ENCODE measurements at places on chromosomes 13 and 19.

GRCh38 chr19:33340991-33341390 lies 32.5 kb upstream of the CEBPG start:
- no peak for DNase-seq

GRCh38 chr13:97491452-97491851 lies 57.5 kb downstream of the RAP2A start:
- DNase-seq: no peak

- no peak for DNase-seq
Measured at GRCh38 chr13:23866420-23867026, 22.7 kb downstream of the MIPEP start.

- DNase-seq: no peak
Measured at GRCh38 chr19:41897820-41898219, 14.8 kb downstream of the ARHGEF1 start.

GRCh38 chr13:90568165-90568564 lies 779.3 kb upstream of the MIR17HG start:
- DNase-seq: no peak

DNA sequence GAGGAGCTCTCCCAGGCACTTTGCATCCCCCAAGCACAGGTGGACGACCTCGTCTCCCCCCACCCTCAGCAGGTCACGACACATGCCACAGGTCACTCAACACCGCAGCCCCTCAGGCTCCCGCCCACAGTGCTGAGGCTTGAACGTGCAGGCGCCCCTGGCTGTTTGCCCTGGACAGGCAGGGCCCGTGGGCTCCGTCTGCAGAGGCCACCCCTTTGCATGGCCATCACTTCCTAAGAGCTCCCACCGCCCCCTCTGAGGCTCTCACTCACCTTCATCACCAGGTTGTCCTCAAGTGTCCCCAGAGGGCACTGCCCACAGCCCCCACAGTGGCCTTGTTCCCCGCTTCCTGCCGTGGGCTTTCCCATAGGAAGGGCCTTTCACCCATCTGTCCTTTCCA lies 132.1 kb upstream of the MCF2L start:
- no peak for DNase-seq

- peak; percentile 70 for DNase-seq
Measured at GRCh38 chr19:8209462-8210378, 550 bp downstream of the CERS4 start.

DNA sequence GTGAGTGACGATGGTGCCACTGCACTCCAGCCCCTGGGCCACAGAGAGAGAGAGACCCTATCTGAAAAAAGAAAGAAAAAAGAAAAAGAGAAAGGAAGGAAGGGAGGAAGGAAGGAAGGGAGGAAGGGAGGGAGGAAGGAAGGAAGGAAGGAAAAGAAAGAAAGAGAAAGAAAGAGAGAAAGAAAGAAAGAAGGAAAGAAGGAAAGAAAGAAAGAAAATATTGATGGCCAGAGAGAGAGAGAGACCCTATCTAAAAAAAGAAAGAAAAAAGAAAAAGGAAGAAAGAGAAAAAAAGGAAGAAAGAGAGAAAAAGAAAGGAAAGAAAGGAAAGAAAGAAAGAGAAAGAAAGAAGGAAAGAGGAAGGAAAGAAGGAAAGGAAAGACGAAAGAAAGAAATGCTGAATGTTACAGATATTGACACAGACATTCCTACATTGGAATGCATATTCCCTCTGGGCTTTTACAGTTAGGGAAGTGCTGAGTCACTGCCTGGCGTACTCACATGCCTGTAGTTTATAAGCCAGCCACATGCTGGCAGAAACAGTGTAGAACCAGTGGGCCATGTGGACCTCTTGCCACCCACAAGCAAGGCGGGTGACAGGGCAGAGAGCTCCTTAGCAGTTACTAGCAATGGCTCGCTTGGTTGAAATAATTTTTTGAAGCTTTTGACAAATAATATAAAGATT lies 34.6 kb upstream of the SLC46A3 start:
- DNase-seq: no peak

DNA sequence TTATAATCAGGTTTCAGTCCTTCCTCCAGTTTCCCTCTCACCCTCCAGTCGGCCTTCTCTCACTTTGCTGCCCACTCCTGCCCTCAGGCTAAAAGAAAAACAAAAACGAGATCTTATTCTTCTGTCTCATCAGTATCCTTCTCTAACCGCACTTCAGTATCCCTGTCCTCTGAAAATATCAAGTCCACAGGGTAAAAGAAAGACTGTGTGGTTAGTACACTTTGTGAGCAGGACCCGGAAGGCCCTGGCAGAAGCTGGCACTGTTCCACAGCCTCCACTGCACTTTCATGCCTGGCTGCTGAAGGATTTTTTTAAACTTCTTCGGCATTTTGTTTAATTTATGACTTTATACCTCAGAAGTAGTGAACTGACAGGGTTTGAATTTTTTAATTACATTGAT lies 51.8 kb downstream of the TM9SF2 start:
- DNase-seq: no peak

DNA sequence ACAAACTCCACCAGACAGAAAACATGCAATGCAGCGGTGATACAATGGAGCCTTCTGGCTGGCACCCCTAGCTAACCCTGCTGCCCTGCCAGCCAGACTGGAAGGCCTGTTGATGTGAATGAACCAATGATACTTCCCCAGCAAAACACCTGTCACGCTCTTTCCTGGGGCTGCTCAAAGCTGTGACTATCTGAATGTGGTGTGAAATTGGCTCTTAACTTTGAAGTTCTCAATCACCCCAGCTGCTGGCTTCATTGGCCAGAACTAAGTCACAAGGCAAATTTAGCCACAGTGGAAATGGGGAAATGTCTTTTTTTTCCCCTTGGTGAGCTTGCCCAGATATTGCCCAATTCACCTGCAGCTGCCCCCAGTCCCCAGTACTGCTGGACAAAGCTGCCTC lies 147.3 kb downstream of the SLC7A1 start:
- DNase-seq: no peak

DNA sequence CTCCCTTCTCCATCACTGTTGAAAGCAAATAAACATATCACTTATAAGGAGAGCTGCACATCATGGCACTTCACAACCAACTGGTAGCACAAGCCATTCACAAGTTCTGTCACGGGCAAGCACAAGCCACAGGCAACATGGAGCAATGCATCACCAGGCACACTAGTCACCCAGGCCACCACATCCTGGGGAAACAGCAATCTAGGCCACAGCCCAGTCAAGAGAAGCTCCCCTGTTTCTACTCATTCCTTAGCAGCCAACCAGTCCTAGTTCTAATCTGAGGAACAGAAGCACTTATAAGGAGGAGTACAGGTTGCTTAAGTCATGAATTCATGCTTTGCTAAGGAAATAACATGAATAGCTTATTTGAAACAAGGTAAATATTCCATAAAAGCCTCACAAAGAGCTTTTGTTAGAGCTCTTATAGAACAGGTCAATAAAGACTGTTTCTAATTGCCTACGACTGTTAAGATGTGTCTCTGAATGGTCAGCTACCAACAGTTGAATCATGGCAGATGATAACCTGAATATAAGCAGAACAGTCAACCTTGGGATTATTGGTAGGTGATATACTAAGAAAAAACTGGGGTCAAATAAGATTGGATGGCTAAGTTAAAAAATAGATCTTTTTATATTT lies 169.0 kb downstream of the TBC1D4 start:
- no peak for DNase-seq

DNA sequence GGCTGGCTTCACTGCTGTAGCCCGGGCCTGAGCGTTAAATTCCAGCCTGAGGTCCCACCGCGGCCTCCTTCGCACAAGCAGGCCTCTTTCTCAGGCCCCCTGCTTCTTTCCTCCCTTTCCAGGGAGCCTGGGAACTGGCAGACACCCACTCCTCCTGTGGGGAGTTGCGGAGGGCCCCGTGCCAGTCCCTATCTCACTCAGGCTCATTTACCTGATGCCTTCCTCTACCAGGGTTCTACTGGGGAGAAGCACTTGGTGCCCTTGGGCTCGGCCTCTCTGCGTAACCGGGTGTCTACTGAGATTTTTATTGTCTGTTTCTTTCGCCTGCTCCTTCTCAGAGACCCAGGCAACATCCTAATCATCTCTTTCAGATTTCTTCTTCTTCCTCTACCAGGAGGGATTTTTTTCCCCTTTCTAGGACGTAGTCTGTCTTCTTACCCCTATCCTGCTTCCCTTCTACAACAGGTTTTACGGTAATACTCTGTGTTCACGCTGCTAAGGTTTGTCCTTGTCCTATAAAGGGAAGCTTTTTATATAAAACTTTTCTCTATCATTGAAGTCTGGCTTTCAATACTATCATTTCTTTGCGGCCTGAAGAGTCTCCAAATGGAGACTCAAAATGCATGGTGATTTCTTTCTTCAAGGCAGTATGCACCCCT lies 135.4 kb upstream of the GPR12 start:
- no peak for DNase-seq

- peak; percentile 13 for DNase-seq
Measured at GRCh38 chr19:34639491-34640085, 37.4 kb downstream of the SCGB2B2 start.

DNA sequence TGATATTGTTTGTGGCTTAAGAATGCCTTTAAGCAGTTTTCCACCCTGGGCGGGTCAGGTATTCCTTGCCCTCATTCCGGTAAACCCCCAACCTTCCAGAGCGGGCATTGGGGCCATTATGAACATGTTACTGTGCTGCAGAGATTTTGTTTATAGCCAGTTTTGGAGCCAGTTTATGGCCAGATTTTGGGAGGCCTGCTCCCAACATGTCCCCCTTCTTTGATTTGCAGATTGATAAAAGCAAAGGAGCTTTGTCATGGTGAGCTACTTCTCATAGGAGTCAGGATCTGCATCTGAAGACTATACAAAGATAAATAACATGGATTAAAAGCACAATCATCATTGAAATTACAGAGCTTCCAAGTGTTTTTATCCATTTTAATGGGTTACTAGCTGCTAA lies 36.9 kb upstream of the ZNF562 start:
- no peak for DNase-seq

GRCh38 chr13:94153586-94153985 lies 325.9 kb downstream of the DCT start:
- no peak for DNase-seq

DNA sequence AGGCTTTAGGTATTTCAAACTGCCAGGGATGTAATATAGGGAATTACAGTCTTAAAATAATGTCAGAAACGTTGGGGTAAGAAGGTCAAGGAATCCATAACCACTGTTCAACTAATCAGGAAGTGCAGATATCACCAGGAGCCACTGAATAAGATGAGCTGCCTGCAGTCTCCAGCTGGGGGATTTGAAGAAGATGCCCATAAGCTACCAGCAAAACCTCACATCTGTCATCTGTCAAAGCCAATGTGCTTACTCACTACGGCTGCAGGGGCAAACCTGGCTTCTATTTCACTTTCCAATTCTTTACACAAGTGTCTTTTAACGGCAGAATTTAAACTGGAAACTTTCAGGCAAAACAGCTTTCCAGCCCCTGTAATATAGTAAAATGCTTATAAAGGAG lies 1410.1 kb upstream of the ATXN8OS start:
- DNase-seq: no peak

- peak; percentile 37 for DNase-seq
Measured at GRCh38 chr19:19053508-19054314, 10.1 kb upstream of the SLC25A42 start.

- no peak for DNase-seq
Measured at GRCh38 chr13:110529522-110530311, 31.8 kb downstream of the RAB20 start.

DNA sequence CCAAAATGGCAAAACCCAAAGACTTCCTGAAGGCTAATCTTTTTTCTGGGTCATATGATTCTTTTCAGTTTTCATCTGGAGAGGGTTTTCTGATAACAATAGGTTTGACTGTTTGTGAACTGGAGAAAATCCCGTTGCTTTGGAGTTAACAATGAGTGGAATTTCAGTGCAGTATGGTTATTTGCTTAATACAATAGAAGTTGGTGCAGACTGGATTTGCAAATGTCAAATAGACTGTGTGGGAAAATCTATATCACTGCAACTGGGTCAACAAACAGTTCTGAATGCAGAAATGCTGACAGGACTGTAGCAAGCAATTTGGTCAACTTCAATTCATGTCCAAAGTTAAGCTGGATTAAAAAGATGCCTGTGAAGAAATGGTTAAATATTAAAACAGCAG lies 267.5 kb upstream of the ARGLU1 start:
- DNase-seq: no peak

GRCh38 chr19:576768-577438 lies 4.5 kb downstream of the BSG start:
- DNase-seq: no peak
